NCI-H1694 treated with DMSO at 0.1 percent for 48 hours (cell line): ENCODE measurements at places on chromosomes 4 and X.

- DNase-seq = no peak
Measured at GRCh38 chr4:137700072-137700471, 167.8 kb upstream of the PCDH18 start.

DNA sequence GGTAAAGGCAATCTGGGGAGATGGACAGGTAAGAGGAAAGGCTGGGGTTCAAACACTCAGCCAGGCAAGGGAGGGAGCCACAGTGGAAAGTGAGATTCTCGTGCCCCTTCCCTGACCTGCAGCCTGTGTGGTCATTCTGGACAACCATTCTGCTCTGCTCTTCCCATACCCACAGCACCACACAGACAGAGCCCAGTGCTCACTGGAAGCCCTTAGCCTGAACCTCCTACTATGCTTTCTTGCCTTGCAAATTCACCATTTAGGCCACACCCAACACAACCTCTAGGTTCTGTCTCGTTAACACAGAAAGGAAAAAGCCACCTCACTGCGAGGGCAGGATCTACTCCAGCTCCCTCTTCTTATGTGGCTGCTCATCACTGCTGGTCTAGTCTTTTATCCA is 92.7 kb downstream of the SHISA3 start:
- no peak for DNase-seq

- no peak for DNase-seq
Measured at GRCh38 chr4:182475539-182475938, 232.3 kb downstream of the TENM3 start.

GRCh38 chrX:18065956-18066355 is 154.7 kb downstream of the BEND2 start:
- DNase-seq = no peak

- no peak for DNase-seq
Measured at GRCh38 chr4:14652522-14652921, 349.8 kb upstream of the CPEB2 start.

- DNase-seq = no peak
Measured at GRCh38 chr4:55363691-55364351, 17.8 kb downstream of the SRD5A3 start.
